ENCODE measurements at places on chromosomes 16 and 17. TPM values are rescaled to one million over a fixed set of nuclear protein-coding genes. Genes with fewer than 3 reads are reported as not detected.

GRCh38 chr16:19885451-19886072 lies 914 bp upstream of the GPRC5B start:
- H3K27ac ChIP-seq: no peak overlapping the region
- DNase-seq: peak; percentile 55
- no peaks in the 10 kb centered on the region for H3K4me1 ChIP-seq
- H3K27me3 ChIP-seq: no peaks in the 10 kb centered on the region

DNA sequence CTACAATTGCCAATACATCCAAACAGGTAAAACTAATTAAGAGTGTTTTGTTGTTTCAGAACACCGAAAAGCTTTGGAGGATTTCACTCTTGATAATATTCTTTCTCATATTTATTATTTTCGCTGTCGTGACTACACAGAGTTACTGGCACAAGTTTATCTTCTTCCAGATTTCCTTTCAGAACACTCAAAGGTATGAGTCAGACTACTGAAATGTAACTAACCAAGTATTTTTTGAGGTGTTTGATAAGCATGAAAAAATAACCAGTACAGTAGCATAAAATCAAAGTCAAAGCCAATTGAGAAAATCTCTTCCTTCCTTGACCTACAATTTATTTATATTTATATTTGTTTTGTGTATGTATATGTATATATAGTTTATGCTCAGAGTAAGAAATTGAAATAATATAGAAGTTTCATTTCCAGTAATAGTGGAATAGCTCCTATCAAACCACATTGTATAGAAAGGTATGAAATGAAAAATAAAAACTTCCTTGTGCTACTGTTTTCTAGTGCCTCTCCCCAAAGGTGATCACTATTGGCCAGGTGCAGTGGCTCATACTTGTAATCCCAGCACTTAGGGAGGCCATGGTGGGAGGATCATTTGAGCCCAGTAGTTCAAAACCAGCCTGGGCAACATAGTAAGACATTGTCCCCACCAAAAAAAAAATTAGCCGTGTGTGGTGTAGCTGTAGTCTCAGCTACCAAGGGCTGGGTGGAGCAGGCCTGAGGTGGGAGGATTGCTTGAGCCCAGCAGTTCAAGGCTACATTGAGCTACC lies 10.9 kb downstream of the RAD51C start:
- DNase-seq: no peak
- no peaks in the 10 kb centered on the region for H3K27me3 ChIP-seq
- no peak overlapping the region for H3K4me3 ChIP-seq

- no peaks in the 10 kb centered on the region for H3K36me3 ChIP-seq
- no peak within 1 kb of the TSS for H3K27ac ChIP-seq
- no peaks in the 10 kb centered on the region for H3K27me3 ChIP-seq
- no peaks in the 10 kb centered on the region for H3K4me1 ChIP-seq
- no peak within 1 kb of the TSS for H3K4me3 ChIP-seq
These were observed at the start of gene PRSS21 for GRCh38 chr16:2816751-2817339. TSS of gene PRSS21 (plus strand) at chr16:2817237. CDS start at chr16:2817269, 32 bp downstream.

The SERPINF2 gene
- 1,210 TPM for total RNA-seq

All from right lobe of liver (tissue), 6 donors.